Stimulated activated CD4-positive, alpha-beta T cell treated with anti-CD3 and anti-CD28 coated beads, Interleukin-12 subunit alpha, Interleukin-12 subunit beta, amount 100 ng/mL, for 24 hours (primary cell): ENCODE measurements at places on chromosomes 6 and 20.
A peak's percentile ranks its signal among the peaks of the same experiment; 100 is the strongest.

DNA sequence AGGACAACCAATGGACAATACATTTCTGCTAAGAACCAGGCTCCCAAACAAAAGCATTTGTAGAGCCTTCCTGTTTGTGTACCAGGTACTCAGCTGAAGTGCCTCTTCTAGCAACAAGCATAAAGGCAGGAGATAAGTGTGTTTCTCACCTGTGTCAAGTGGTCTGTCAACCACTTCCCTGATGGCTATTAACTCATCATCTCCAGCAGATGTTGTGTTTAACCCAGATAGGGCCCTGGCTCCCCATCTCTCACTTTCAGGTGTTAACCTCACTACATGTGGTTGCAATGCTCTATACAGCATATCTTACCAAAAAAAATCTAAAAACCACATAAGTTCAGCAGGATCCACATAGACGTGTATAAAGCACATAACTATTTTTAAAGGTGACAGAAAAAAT lies 9.6 kb upstream of the IL17A start:
- DNase-seq, result no peak

DNA sequence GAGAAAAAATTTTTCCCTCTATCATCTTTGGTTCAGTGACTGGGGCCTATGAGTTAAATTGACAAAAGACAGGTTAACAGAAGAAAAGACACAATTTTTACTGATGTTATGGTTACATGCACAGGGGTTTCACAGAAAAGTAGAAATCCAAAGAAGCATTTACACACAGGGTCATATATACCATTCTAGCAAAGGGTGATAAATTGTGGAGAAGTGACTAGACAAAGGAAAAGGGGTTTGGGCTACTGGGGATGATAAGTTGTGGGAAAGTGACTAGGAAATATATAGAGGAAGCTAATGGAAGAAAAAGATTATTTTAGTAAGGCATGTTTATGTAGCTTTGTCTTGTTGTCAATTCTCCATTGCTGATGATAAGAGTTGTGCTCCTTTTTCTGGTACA lies 276.7 kb upstream of the JARID2 start:
- DNase-seq, result no peak

GRCh38 chr6:78580923-78581322 lies 286.4 kb upstream of the IRAK1BP1 start:
- no peak for DNase-seq

- no peak for DNase-seq
These were observed 82.9 kb downstream of the SCML4 start for GRCh38 chr6:107741191-107741680.

DNA sequence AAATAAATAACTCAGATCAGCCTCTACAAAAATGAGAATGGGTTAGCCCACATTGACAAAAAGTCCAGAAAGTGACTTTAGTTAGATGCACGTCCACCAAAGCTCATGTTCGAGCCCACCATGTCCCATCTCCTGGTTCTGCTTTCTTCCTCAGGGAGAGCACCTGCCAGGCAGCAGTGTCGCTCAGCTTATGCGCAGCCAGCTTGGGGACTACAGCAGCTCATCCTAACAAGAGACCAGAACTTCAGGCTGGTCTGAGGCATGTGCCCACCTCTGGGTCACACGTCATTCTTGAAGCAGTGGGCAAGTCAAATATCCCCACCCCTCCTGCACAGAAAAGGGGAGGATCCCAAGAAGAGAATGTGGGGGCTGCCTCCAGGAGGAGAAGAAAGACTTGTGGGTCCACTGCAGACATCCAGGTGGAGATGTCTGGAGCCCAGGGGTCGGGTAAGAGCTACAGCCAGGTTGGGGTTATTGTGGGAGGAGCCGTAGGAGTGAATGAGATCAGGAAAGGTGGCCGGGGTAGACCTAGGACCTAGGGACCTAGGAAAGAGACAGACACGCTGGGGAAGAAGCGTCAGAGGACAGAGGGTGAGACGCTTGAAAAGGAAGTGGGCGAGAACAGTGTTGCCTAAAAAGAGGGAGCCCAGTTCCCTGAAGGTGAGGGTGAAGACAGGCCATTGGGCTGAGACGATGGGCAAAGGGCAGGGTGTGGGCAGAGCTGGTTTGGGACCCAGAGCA lies 52.5 kb downstream of the SSR1 start:
- DNase-seq, result no peak

- no peak for DNase-seq
These were observed 49.7 kb downstream of the THEMIS start for GRCh38 chr6:127851197-127851596.

- no peak for DNase-seq
These were observed 351.3 kb downstream of the ZFAND3 start for GRCh38 chr6:38170666-38171355.

DNA sequence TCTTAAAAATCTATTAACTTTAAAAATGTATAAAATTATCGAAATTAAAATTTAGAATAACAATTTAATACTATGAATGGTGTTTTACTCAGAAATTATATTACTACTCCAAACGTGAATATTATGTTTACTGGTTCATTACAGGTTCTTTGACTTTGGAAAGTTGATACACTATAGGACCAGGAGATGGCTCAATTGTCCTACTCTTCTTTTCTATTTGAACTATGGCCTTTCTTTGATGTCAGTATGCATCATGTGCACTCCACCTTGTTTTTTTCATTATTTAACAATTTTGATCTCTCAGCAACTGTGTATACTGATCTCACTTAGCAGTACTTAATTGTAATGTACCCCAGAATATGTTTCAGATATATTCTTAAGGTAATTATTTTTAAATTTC lies 391.5 kb upstream of the MANEA start:
- no peak for DNase-seq

- DNase-seq, result no peak
These were observed 81.3 kb upstream of the BHLHE23 start for GRCh38 chr20:63087872-63088680.

GRCh38 chr6:151494936-151495320 lies 1.1 kb downstream of the CCDC170 start:
- no peak for DNase-seq

GRCh38 chr20:43196243-43196642 lies 6.5 kb upstream of the PTPRT start:
- DNase-seq, result no peak

DNA sequence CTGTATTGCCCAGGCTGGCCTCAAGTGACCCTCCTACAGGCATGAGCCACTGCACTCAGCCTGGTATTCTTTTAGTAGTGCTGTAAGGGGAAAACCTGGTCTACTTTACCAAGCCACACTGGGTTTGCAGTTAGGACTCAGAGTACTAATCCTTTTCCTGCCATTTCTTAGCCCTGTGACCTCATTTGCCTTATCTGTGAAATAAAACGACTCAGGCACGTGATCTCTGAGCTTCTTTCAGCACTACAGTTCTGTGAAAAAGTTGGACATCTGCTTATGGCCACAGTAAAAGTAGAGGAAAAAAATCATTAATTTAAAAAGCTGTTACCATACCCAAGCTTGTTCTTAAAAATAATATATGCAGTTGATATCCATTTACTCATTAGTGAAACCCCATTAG lies 1007.5 kb downstream of the KIF16B start:
- DNase-seq, result no peak

DNA sequence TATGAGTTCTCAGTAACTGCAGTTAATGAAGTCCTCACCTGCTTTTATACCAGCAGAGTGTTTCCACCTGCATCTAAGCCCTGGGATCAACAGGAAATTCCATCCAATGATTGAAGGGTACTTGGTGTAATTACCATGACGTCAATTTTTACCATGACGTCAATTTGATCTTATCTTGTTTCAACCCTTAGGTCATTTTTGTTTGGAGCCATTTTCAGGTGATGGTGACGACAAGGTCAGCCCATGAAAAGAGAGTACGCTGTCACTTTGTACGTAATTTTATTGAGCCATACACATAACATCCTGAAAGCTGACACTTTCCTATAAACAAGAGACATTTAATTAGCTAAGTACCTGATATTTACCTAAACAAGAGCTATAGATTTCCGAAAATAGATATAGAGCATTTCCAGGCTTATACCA lies at the start of gene CGA:
Gene CGA (minus strand): TSS at position 20 of the 423 bp plus-strand sequence. CDS start 6,906 bp downstream, outside the sequence.
- no peak for DNase-seq

GRCh38 chr6:129030215-129030614 lies 147.3 kb downstream of the LAMA2 start:
- no peak for DNase-seq

DNA sequence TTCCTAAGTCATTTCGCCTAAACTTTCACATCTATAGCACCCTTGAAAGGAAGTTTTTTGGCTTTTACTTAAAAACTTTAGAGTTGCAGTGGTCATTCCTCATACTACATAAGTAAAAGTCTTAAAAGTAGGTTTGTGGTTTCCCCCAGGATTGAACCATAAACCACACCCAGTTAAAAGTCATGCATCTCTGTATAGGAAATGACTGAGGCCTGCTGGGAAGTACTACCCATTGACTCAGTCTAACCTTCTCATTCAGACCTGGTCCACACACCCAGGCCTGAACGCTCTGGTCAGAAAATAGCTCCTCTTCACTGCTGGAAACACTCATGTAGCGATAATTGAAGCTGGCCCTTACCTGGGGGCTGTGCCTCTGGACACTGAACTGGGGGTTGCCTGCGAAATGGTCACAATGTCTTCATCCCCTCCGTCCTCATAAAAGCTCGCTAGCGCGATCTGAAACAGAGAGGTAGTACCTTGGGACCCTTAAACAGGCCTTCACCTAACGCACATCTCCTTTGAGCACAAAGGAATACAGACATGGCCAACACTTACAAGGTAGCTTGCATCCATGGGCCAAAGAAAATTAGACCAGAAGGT lies 2.6 kb downstream of the NSFL1C start:
- DNase-seq, result no peak

DNA sequence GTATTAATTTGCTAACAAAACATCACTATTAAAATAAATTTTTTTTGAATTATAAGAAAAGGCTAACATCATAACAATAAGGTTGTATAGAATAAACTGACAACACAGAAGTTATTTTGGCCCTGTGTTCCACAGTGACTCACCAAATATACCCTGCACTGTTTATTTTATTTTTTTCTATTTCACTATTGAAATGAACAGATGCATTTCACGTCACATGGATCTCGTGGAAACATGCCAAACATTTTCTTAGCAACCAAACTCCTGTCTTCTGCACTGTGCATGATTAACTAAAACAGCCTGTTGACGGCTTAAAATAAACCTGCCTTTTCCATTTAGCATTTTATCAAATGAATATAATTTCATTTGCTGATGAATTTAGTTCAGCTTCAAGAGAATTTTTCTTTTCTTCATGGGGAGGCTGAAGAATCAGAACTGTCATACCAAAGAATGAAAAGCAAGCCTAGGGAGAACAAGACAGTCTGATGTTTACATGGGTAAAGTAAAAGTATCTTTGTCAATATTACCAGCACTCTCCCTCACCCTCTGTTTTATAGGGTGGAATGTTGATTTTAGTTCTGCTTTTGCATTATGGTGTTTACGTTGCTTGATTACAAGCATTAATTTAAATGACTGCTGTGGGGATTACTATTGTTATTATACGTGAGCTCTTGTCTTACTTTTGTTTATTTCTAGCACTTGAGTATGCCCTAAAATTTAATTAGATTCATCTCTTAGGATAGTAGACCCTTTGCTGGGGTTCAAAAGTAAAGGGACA lies 115.3 kb downstream of the LCA5 start:
- no peak for DNase-seq

DNA sequence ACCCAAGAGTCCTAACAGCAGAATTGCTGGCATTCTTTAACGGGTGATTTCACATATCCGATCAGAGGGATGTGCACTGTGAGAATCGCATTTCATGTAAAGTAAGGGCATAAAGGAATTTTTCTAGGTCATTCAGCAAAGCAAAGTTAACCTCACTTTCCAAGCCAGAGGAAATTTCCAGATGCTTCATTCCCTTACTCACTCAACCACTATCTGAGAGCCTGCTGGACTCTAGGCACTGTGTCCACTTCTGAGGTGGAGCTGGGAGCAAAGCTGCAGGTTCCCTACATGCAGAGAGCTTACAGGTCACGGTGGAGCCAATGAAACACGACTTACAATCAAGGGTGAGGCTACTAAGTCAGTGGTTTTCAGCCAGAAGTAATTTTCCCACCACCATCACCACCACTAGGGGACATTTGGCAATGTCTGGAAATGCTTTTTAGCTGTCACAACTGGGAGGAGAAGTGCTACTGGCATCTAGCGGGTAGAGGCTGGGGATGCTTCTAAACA lies 34.5 kb upstream of the TSHZ2 start:
- DNase-seq, result no peak

DNA sequence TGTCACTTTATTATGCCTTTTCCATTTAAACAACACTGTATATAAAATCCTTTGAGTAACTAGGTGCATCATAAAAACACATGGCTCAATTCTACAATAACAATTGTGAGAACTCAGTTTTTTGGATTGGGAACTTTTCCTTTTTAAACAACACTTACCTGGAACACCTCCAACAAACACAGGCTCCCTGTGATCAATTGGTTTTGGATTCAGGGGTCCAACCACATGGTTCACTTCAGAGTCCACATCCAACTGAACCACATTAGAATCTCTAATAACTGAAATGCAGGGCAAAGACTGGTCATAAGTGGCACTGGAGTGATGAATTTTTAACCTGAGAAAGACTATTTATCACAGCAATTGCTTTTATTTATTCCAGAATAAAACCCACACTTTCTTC lies 26.5 kb downstream of the FAM229B start:
- no peak for DNase-seq

DNA sequence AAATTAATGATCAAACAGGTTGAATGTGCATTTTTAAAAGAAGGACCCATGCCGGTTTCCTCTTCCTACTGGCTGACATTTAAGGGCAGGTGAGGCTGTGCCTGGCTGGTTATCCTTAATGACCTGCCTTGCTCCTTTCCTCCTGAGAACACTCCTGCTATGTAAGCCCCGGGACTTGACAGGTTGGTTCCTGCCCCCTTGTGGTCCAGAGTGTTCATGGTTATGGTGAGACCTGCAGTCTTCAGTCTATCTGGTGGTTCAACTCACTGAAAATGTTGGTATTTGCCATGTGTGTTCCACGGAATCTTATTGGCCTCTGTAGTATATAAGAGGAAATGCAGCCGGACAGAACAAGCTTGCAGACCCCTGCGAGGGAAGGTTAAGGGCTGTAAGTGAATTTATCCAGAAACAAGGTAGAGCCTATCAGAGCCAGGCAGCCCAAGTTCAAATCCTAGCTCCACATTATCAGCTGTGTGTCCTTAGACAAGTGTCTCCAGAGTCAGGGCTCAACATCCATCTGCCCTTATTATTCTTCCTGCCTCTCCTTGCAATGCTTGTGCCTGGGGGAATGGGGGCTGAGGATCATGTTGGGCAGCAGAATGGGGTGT lies 5.2 kb upstream of the BPIFA3 start:
- DNase-seq, result peak; percentile 32

- DNase-seq, result no peak
These were observed 1.3 kb downstream of the RGS19 start for GRCh38 chr20:64077876-64078551.

- DNase-seq, result no peak
These were observed 10.5 kb upstream of the TBX18 start for GRCh38 chr6:84774985-84775284.

- no peak for DNase-seq
These were observed 122.9 kb downstream of the IRF4 start for GRCh38 chr6:514396-514978.

- no peak for DNase-seq
These were observed 139.5 kb downstream of the C6orf58 start for GRCh38 chr6:127716465-127716864.
